Activated CD8-positive, alpha-beta memory T cell treated with anti-CD3 and anti-CD28 coated beads for 1 hour (primary cell): ENCODE measurements at places on chromosomes 13 and 19.

- DNase-seq = no peak
These were observed 6.1 kb downstream of the FOSB start for GRCh38 chr19:45473682-45474605.

GRCh38 chr13:112067116-112067741 lies at the start of gene SOX1:
SOX1 (plus strand) TSS chr13:112067149; CDS start chr13:112067659, 510 bp downstream.
- no peak for DNase-seq

- DNase-seq = no peak
These were observed 38.8 kb downstream of the TDRD3 start for GRCh38 chr13:60435762-60436374.

GRCh38 chr19:8041531-8041931 lies 11.0 kb upstream of the CCL25 start:
- DNase-seq = no peak

DNA sequence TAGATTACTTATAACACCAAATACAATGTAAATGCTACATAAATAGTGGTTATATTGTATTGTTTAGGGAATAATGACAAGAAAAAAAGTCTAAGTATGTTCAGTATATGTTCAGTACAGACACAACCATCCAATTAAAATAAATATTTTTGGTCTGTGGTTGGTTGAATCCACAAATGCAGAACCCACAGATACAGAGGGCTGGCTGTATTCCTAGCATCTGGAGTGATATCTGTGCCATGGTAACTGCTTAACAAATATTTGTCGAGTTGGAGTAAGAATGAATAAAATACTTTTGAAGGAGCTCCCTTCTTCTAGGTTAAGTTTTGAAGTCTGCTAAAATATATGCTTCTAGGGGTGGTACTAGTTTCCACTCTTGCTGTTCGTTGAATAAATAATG lies 241.0 kb downstream of the KLF5 start:
- no peak for DNase-seq

DNA sequence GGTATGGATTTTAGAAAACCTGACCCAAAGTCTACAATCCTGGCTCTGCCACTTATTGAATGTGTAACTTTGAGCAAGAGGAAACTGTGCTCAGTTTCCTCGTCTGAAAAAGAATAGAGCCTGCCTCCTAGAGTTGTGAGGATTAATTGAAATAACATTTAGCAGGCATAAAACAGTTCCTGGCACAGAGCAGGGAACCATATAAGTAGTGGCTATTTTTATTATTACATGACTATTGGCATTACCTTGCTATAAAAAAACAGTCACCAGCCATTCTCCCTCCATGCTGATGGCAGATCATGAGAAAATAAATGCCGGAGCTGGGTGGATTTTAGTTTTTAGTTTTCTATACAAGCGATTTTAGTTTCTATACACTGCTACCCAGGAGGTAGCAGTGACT lies 5.8 kb downstream of the DOCK9 start:
- no peak for DNase-seq

- DNase-seq = no peak
These were observed 24.9 kb downstream of the EPS15L1 start for GRCh38 chr19:16446724-16447368.

DNA sequence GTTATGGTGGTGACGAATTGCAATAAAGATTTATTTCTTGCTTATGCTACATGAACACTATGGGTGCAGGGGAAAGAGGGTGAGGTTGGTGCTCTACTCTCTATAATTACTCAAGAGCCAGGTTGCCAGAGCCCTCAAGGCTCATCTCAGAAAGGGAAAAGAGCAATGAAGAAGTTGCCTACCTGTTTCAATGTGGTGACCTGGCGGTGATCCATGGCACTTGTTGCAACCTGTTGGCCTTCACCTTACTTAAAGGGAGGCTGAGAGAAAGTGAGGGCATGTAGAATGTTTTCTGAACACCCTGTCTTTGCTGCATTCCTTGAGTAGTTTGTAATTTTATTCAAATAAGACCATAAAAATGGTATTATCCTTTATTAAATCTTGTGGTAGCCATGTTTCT lies 394.4 kb downstream of the GPC6 start:
- DNase-seq = no peak

- no peak for DNase-seq
These were observed 5.9 kb downstream of the CEACAM19 start for GRCh38 chr19:44677019-44677811.

DNA sequence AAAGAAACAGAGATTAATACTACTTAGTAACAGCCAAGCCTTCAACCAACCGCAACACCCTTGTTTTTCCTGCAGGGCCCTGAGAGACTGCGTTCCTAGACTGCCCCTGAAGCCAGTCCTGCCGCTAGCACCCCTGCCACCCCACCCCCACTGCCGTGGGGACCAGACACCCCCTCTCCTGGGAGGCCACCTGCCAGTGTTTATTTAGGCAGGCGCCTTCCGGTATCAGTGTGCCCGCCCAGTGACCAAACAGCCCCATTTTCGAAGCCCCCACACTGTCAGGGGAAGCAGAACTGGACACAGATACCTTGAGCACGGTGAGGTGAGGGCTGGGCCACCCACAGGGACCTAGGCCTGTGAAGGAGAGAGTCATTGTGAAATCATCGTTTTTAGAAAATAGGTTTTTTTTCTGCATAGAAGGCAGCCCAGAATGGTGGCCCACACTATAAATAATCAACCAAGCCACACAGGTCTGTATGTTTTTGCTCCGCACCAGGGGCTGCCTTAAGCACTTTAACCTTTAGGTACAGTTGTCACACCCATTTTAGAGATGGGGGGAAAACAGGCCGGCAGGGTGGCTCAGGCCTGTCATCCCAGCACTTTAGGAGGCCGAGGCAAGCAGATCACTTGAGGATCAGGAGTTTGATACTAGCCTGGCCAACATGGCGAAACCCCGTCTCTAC lies 3.5 kb upstream of the TLE5 start:
- DNase-seq = no peak

- DNase-seq = peak; percentile 15
These were observed at the start of gene MARK4 for GRCh38 chr19:45250832-45251451. MARK4 (plus strand) TSS chr19:45251271; CDS start chr19:45251589, 318 bp downstream.

DNA sequence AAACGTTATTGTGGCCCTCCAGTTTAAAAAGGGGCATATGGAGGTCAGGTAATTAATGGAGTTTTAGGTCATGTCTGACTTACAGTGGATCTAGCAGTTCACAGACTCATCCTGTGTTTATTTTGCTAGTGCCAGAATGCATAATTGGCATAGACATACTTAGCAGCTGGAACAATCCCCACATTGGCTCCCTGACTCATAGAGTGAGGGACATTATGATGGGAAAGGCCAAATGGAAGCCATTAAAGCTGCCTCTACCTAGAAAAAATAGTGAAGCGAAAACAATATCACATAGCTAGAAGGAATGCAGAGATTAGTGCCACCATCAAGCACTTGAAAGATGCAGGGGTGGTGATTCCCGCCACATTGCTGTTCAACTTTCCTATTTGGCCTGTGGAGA lies 610.7 kb downstream of the SLITRK5 start:
- DNase-seq = no peak

DNA sequence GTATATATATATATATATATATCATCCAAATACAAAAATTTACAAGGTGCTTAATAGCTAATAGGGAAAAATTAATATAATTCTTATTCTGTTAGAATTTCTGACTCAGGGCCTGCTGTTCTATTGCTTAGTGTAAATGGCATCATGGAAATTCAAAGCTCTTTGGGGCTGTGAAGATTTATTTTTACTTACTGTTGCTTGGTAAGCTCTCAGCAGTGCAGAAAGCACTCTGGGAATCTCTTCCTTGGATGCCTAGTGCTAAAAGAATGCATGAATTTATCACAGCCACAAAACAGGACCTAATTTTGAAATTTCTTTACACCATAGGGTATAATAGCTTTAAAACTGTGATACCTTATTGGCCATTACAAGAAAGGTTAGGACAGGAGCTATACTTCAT lies 69.3 kb upstream of the SLAIN1 start:
- DNase-seq = no peak
